ENCODE measurements at places on chromosomes 6 and 20. TPM values are rescaled to one million over a fixed set of nuclear protein-coding genes. Genes with fewer than 3 reads are reported as not detected.

GRCh38 chr6:88848870-88849269 lies 114.5 kb downstream of the RNGTT start:
- no peak for DNase-seq

The PTGIS gene
- not detected for total RNA-seq

DNA sequence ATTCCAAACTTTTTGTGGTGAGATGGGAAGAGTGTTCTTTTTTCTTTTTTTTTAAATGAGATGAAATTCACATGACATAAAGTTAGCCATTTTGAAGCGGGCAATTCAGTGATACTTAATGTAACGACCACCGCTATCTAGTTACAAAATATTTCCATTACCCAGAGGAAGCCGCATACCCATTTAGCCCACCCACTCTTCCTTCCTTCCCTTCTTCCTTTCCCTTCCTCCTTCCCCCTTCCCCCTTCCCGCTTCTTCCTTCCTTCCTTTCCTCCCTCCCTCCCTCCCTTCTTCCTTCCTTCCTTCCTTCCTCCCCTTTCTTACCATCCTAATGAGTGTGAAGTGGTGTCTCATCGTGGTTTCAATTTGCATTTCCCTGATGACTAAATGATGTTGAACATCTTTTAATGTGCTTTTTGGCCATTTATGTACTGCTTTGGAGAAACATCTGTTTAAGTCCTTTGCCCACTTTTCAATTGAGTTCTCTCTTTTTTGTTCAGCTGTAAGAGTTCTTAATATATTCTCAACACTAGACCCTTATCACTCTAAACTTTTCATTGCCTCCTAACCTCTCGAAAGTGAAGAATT lies 371.1 kb downstream of the FARS2 start:
- no peak for DNase-seq

The GCNT2 gene
- total RNA-seq: 34.4 TPM

- no peak for DNase-seq
Observed at GRCh38 chr20:37096415-37097041, 731 bp upstream of the RBL1 start.

GRCh38 chr20:40361916-40362315 lies 327.1 kb downstream of the MAFB start:
- DNase-seq: no peak

DNA sequence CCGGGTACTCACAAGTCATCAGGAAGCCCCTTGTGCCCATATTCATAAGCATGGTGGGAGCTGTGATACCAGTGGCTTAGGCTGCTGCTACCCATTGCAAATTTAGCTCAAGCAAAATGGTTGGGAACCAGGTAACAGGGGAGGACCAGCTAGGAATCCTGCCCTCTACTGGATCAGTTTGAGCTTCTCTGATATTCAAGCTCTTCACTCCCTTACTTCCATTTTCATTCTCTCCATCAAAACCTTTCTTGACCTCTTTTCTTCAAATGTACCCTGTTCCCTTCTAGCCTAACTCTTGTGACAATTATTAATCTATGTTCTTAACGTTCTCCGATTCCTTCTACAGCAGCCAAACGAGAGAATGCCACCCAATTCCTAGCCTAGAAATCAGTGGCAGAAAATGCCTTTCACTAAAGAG lies 9.7 kb downstream of the NOL7 start:
- peak; percentile 18 for DNase-seq

DNA sequence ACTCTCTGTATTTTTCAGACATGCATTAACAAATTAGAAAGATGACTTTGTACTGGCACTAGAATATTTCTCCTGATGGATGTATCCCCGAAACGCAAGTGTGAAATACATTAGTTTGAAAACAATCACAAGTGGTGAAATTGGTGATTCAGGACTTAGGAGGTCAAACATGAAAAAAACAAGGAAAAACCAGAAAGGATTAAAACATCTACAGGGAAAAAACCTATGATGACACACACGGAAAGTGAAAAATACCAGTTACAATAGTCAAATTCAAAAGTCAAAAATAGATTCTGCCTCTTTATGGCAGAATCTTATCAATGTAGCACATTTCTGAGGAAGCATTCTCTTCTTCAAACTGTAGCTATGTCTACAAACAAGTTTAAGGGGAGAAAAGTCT lies 129.0 kb upstream of the SGK1 start:
- DNase-seq: no peak

The THBD gene
- total RNA-seq: 15.8 TPM

The VSX1 gene
- not detected for total RNA-seq

DNA sequence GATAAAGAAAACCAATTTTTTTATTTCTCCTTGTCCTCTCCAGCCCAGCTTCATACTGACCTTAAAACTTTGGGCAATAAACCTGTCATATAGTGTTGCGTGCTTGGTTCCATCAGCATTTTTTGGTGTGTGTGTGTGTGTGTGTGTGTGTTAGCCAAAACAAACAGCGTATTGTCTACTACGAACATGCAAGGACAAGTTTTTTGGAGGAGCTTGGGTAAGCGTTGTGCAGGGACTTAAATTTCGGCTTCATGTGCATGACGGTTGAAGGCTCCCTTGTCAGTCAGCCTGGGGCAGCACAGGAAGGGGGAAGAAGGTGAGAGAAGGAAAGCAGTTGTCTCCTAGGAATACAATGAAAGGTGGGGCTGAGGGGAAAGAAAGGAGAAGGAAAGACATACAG lies 62.0 kb upstream of the PAX1 start:
- DNase-seq: no peak

The MDFI gene
- 2.1 TPM for total RNA-seq

- DNase-seq: no peak
Observed at GRCh38 chr6:82904860-82905259, 160.8 kb downstream of the UBE3D start.

- no peak for DNase-seq
Observed at GRCh38 chr6:44659726-44660125, 272.2 kb downstream of the CDC5L start.

DNA sequence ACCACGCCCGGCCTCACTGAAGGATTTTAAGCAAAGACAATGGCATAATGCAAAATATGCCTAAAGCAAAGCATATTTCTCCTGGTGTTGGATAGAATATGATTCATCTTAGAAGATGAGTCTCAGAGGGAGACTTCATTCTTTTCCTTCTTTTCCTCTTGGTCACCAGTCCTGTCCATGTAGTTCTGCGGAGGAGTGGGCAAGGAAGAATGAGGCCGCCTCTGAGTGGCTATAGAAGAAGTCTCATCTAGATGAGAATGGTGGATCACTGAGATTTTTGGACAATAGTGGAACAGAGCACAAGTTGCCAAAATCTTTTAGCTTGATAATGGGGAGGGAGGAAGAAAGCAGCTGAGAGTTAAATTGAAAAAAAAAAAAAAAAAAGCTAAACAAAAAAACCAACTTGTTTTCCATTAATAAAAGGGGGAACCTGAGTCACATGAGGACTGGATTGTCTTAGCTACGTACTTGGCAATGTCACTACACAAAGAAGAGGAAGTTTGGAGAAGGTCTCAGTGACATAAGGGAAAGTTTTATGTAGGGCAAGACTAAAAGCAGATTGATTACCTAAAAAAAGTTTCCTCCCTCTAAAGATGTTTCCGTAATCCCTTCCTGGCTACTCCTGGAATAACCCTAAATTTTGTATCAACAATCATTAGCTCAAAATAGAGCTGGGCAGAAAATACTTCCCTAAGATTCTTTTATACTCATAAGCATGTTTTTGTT lies 6.0 kb downstream of the CD83 start:
- DNase-seq: no peak

GRCh38 chr20:50380697-50381040 lies 129.5 kb upstream of the PTPN1 start:
- peak; percentile 67 for DNase-seq

GRCh38 chr6:148885136-148885865 lies 138.5 kb downstream of the UST start:
- no peak for DNase-seq

The C20orf202 gene
- total RNA-seq: 0.05 TPM

The KHDC1 gene
- 1.5 TPM for total RNA-seq

- DNase-seq: no peak
Observed at GRCh38 chr20:6740096-6740495, 27.4 kb upstream of the BMP2 start.

GRCh38 chr6:57261926-57262325 lies 39.8 kb upstream of the RAB23 start:
- no peak for DNase-seq

DNA sequence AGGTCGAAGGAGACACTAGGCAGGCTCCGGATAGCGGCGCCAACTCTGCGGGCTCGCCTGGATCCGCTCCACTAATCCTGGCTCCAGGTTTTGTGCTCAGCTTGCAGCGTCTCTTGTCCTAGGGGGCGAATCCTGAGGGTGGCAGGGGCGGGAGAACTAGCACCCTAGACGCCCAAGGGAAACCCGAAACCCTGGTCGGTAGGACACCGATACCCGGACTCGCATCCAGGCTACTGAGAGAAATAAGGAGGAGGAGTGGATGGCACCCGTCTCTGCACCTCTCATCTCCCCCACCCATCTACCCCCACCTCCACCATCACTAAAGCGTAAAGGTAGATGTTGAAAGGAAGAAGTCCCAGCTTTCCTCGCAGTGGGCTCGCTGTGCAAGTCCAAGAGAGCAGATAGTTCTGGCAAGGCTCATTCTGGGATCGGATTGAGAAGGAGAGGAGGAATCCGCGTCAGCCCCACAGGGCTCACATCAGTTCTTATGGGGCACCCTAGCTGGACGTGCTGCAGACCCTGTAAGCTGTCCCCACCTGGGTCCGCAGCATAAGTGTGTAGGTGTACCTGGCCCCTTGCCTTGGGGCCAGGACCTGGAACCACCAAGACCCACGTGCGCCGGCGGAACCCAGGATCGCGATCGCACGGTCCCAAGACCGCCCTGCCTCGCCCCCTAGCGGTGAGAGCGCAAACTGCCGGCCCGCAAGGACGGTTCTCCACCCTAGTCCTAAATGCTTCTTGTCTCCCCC lies 6.9 kb downstream of the SLC32A1 start:
- peak; percentile 56 for DNase-seq

GRCh38 chr6:146426516-146426915 lies 117.1 kb upstream of the RAB32 start:
- no peak for DNase-seq

GRCh38 chr20:5662769-5663168 lies 87.4 kb upstream of the SHLD1 start:
- DNase-seq: no peak

DNA sequence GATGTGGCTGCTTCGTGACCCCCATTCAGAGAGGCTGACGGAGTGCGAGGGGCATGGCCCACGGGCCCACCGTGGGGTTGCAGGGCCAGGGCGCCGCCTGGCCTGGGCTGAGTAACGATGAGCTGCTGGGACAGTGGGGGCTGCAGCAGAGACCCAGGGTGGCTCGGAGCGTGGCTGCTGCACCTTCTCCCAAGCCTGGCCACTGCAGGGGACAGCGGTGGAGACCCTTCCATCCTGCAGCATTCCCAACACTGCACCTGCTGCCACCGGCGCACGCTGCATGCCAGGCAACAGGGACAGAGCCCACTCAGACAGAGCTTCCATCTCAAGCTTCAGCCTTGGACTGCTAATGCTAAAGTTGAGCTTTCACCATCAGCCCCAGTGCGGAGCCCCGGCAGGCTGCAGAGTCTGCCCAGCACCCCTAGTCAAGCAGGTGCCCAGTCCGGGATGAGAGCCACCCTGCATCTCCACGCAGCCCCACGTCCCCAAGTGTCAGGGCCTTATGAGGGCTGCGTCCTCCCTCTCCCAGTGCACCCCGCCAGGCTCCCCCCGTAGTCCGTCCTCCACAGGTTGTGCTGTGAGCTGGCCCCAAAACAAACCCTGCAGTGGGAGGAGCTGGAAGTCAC lies 89.4 kb upstream of the AFDN start:
- no peak for DNase-seq

- DNase-seq: no peak
Observed at GRCh38 chr6:101117393-101118135, 236.4 kb upstream of the ASCC3 start.

GRCh38 chr6:40894962-40895799 lies 143.8 kb downstream of the UNC5CL start:
- DNase-seq: peak; percentile 57

The FAM83D gene
- total RNA-seq: 28.6 TPM

GRCh38 chr6:1636971-1637871 lies 27.5 kb downstream of the FOXC1 start:
- DNase-seq: no peak

The PI16 gene
- total RNA-seq: not detected

DNA sequence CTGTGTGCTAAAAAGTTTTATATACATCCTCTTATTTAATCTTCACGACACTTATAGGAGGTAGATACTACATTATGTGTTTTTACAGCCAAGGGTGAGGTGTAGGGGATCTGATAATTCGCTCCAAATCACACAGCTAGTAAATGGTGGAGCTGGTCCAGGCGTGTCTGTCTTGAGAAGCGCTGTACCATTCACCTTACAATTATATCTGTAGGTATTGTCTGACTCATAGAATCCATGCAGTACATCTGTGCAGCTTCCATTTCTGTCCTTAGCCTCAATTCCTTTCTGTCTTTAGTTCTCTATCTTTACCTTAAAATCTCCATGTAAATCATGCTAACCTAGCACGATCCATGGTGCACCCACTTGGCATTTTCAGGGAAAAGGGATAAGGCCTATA lies 120.7 kb downstream of the CARMIL1 start:
- DNase-seq: no peak

GRCh38 chr20:3612795-3613572 lies 50.2 kb downstream of the GFRA4 start:
- DNase-seq: no peak

The AGPAT4 gene
- 2.4 TPM for total RNA-seq

DNA sequence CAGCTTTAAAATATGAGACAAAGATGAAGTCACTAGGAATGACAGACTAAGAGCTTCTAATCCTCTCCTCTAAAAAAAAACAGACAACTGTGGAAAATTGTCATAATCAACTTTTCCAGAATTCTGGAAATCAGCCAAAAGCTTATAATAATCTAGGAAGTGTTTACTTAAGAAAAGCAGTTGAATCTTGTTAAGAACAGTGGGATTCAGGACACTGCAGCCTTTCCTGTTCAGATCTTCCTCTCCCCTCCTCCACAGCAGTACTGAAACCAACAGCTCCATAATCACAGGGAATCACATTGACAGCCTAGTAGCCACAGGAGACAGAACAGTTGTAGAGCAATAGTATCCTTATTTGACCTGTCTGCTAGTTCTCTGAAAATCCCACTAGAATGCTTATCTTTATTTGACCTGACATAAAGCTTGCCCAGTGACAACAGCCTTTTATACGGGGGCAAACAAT lies 41.6 kb downstream of the IBTK start:
- no peak for DNase-seq

GRCh38 chr6:156256161-156256560 lies 521.0 kb upstream of the ARID1B start:
- DNase-seq: no peak

The DNMT3B gene
- total RNA-seq: 1.0 TPM

The ADAT2 gene
- total RNA-seq: 7.7 TPM

The KCNQ2 gene
- total RNA-seq: not detected

- no peak for DNase-seq
Observed at GRCh38 chr6:155521719-155522118, 66.1 kb upstream of the NOX3 start.

DNA sequence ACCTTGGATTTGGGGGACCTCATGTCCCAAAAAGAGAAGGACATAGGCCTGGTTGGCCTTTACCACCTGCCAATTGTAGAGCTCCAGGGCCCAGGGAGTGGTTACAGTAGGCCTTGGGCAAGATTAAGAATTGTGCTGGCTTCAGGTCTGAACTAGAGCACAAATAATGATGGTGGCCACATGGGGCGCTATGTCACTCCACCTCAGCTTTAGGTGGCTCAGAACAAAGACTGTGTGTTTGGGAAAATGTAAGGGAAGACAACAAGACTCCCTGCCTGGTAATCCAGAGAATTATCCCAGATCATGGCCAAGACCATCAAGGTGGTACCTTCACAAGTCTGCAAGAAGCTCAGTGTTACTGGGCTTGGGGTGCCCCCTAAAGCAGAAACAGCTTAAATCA lies 224.9 kb upstream of the OPRM1 start:
- DNase-seq: no peak

The ZC2HC1B gene
- total RNA-seq: not detected

Data from NCI-H460 (cell line).